AG20443 (cell line): ENCODE measurements at places on chromosomes 6 and 20.

GRCh38 chr6:28634761-28635546 lies 109.3 kb downstream of the GPX5 start:
- peak; percentile 32 for DNase-seq

DNA sequence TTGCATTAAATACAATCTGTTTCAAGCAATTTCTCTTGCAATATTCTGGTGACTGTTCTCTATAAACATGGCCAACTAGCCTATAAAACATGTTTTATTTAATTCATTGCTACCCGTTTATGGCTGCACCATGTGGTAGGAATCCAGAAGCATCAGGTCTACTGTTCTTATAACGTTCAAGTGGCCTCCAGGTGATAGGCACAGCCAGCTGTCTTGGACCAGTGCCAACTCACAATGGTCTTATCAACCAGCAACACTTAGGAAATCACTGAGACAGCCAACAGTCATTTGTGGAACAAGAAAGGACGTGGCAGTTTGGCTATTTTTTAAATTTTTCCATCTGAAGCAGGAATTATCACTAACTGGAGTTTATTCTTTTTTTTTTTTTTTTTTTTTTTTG lies 193.6 kb downstream of the NKAIN2 start:
- DNase-seq = no peak

- DNase-seq = peak; percentile 80
Observed at GRCh38 chr20:41738604-41739206, 120.5 kb upstream of the CHD6 start.

DNA sequence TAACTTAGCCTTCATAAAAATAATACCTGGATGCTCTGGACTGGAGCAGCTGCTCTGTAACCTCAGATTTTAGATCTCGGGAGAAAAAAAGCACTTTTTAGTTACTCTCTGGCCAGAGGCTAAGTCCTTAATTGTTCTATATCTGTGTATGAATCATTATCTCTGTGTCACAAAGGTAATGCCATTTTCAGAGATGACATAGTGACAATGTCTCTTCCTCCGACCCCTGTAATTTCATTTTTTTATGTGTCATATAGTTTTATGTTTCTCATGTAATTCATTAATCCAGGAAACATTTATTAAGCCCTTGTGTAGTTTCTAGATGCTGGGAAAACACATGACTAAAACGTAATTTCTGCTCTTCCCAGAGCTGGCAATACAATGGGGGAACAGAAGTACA lies 55.6 kb downstream of the SENP6 start:
- no peak for DNase-seq

DNA sequence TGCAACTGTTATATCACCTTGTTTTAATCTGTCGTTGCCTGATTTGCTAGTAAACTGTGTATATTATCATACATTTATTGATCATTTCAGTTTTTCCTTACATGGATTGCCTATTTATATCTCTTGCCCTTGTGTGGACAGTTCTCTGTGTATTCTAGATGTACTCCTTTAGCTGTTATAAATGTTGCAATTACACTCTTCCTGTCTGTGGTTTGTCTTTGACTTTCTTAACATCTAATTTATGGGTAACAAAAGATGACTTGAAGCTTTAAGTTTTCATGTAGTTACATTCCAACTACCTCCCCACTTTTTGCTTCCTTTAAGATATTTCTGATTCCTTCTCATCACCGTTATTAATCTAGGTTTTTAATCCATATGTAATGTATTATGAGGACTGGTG lies 22.6 kb downstream of the PLCB1 start:
- DNase-seq = no peak

GRCh38 chr6:86357877-86358276 lies 579.5 kb upstream of the HTR1E start:
- no peak for DNase-seq

DNA sequence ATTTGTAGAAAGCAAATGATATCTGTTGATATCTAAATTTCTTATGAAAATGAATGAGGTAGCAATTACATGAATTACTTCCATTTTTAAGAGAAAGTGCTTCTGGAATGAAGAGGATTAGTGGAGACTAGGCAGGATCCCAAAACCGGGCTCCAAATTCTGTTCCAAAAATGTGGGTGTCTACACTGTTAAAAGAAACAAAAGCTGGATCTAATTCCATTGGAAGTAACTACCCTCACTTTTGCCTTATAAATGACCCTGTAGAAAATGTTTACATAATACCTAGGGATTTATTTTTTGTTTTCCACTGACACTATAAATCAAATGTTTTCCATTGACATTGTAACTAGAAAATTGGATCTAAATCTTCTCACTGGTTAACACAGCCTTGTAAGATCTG lies 454.9 kb upstream of the JARID2 start:
- no peak for DNase-seq

- DNase-seq = no peak
Observed at GRCh38 chr6:95690328-95690727, 113.0 kb downstream of the MANEA start.

DNA sequence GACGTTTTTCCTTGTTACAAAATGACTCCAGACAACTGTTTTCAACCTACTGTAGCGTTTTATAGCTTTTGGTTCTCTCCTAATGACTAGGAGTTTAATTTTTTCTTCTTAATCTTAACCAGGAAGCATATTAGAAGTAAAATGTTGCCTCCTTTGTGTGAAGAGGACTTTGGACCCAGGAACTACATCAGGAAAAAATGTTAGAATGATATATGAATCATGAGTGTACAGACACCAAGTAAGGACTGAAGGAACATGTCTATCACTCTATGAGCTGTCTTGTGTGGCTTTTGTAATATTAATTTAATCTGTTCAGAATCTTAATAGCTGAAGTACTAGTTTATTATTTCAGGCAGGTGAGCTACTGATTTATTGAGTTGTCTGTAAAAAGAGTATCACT lies 71.0 kb upstream of the MARCKS start:
- no peak for DNase-seq

DNA sequence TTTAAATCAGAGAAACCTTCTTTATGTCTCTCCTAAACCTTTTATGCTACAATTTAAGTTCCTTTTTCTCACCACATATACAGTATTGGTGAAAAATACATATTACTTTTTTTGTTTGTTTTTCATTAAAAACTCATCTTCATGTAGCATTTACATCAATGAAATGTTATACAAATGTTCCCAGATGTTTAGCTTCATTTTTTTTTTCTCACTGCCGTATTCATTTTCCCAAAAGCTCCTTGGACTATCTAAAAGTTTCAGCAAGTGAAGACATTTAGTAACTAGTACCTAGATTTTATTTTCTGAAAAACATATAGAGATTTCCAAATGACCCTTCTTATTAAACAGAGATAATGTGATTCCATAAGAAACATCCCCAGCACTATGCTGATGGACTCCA lies 128.9 kb downstream of the BMP5 start:
- DNase-seq = no peak

- DNase-seq = no peak
Observed at GRCh38 chr6:143408151-143408786, 42.2 kb downstream of the ADAT2 start.

DNA sequence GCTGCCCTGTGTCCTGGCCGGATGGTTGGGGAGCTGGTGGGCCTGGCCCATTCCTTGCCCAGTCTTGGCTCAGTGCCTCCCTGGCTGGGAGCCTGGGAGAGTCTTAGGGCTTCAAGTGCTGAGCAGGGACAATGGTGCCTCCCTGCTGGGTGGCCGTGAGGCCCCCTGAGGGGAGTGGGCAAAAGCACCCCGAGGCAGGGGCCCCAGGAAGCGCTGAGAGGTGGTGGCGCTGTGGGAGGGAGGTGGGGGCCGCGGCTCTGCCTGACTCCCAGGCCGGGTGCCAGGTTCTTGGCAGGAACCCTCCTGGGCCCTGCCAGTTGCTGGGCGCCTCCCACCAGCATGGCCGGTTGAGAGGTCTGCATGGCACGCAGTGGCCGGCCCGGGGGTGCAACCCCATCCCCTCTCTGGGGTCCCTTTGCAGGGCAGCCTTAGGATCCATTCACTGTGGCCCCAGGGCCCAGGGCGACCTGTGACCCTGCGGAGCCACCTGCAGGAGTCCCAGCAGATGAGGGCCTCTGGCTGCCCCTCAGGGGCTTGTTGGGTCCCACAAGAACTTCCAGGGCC lies 9.2 kb upstream of the RPS21 start:
- DNase-seq = no peak

DNA sequence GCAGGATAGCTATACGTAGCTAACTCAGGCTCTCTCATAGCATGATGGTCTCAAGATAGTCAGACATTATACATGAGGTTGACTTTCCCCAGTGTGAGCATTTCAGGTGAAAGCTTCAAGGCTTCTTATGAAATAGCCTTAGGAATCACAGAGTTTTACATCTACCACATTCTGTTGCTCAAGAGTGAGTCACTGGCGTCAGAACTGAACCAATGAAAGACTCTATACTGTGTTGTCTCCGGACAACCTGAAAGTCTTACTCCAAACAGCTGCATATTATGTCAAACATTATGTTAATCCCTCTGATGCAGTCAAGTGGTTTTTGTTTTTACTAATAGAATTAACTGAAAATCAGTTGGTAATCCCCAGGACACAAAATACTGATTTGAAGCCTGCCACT lies 79.8 kb upstream of the TRDN start:
- no peak for DNase-seq

DNA sequence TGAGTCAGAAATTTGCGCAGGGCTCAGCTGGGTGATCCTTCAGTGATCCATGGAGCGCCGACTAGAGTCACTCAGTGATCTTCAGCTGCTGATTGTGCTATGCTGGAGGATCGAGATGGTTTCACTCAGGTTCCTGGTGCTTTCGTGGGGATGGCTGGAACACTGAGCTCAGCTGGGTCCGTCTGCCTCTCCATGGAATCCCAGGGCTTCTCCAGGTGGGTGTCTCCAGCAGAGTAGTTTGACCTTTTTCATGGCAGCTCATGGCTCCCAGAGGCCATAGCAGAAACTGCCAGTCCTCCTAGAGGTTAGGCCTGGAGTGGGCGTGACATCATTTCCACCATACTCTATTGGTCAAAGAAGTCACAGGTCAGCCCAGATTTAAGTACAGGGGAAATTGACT lies 88.8 kb upstream of the SIRPA start:
- no peak for DNase-seq

GRCh38 chr6:16179970-16180431 lies 51.1 kb downstream of the MYLIP start:
- no peak for DNase-seq

DNA sequence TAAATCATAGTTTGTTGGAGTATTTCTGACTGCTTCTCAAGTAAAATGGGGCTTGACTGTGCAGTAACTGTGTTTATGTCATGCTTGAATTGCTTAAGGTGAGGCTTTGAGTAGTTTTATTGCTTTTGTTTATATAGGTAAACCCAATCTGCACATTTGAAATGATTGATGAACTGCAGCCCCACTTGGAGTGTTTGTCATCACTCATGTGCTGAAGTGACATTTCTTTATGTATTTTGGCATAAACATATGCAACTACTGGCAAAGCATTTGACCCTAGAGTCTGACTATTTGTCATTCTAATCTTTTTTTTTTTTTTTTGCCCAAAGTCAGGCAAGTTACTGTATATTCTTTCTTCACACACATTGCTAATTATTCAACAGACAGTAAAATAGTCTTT lies 491.4 kb upstream of the POU3F2 start:
- DNase-seq = no peak

GRCh38 chr20:4117867-4118266 lies 102.5 kb upstream of the RNF24 start:
- no peak for DNase-seq

DNA sequence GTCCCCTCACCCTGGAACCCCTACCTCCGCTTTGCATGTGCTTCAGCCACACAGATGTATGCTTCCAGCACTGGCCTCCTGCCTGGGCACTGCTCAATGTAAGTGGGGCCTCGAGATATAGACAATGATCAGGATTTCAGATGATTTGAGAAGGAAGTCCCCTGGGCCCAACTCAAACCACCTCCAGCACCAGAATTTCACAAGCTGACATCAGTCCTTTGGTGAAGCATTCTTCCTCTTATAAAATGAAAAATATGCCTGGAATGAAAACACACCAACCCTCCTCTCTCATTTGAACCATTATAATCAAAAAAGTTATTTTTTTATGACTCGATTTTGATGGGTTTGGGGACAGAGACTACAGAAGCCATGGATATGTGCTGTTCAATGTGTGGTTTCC lies 48.5 kb downstream of the BTBD3 start:
- peak; percentile 34 for DNase-seq

DNA sequence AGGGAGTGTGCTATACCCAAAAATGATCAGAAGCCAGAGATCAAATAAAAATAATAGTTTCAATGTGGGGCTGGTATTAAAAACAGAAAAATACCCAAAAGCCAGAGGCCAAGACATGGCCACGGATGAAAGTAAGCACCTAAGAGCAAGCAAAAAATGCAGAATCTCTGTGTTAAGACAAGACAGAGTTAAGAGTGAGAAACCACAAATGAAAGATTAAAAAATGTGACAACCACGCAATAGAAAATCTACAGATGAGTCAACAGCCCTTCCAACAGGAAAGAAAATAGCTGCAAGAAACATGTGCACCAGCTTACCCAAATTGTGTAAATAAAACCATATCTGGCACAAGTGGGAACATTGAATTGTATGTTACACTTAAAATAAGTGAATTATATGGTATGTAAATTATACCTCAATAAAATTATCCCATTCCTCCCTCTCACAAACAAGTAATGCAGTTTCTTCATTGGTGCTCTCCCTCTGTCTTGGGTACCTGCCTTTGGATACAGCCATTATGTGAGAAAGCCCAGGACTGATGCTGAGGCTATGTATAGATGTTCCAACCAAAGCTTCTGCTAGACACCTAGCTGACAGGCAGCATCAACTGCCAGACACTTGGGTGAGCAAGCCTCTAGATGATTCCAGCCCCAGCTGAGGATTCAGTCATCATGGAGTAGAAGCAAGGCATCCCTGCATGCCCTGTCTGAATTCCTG lies 55.3 kb upstream of the UFL1 start:
- no peak for DNase-seq

- no peak for DNase-seq
Observed at GRCh38 chr6:40642837-40643236, 55.7 kb upstream of the LRFN2 start.

GRCh38 chr20:45368221-45368980 lies 5.4 kb downstream of the SYS1 start:
- no peak for DNase-seq

DNA sequence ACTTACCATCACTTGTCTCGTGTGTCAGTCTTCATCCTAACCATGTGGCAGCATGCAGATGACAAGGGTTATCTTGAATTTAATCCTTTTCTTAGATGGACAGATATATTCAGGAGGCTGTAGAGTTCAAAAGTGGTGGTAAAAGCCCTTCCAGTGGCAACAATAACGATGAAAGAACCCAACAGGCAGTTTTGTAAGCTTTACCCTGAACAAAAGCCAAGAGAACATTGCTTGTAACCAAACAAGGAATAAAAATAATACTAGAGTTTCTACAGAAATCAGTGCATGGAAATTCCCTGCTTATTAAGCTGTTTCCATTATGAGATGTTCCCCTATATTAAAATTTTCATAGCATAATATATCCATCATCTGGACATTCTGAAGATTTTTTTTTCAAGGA lies 69.7 kb downstream of the PDE7B start:
- DNase-seq = no peak
